Activated CD8-positive, alpha-beta memory T cell treated with anti-CD3 and anti-CD28 coated beads for 48 hours (primary cell): ENCODE measurements at places on chromosomes 7 and 10.

- DNase-seq = peak; percentile 79
Measured at GRCh38 chr10:6580279-6581029, 378 bp upstream of the PRKCQ start.

GRCh38 chr7:120933475-120933874, 17.1 kb upstream of the ING3 start:
- no peak for DNase-seq

DNA sequence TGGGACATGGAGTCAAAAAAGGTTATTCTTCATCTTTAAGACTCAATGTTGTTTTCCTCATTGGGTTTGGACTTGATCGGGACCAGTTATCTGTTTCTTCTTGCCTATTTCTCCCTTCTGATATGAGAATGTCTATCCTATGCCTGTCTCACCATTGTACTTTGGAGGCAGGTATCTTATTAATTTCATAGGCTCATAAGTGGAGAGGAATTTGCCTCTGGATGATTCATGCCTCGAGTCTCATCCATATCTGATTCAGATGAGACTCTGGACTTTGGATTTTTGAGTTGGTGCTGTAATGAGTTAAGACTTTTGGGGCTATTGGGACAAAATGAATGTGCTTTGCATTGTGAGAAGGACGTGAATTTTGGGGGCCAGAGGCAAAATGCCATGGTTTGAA, 36.2 kb upstream of the CCDC7 start:
- no peak for DNase-seq

DNA sequence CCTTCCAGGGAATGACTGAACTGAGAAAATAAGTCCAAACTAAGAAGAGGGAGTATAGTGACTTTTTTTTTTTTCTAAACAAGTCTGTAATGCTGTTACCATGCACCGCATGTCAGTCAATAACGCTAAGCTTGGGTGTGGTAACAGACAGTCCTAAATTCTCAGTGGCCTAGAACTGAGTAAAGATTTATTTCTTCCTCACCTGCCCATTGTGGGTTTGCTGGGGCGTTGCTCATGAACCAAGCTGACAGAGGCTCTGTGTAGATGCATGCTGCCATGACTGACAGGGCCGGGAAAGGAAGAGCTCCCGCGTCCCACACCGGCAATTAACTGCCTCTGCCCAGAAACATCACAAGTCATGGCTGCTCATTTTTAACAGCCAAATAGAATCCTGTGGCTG, 25.5 kb upstream of the PRKG1 start:
- DNase-seq = no peak

DNA sequence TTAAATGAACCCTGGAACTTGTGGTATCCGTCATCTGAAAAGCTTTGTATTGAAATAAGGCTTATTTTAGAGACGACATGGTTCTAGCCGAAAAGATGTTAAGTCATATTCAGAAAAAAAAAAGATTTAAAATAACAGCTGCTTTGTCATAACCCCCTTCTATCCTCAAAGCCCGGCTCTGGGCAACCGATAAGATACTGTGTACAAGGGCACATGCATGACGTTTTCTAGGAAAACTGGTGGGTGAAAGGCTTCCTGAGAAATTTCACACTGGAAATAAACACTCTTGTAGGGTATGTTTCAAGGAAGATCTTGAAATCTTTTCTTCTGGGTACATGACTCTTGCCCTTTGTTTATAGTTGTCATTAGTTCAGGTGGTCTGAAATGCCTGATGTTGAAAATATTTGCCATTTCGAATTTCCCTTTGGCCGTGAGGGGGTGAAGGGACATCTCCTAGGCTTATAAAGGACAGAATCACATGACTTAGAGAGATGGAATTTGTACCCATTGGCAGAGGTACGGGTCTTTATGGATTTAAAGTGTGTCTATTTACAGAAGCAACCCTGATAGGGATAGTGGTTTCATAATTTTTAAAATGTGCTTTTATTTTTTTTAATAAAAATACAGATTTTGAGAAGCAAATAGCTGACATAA, 232.5 kb downstream of the PTEN start:
- DNase-seq = no peak

DNA sequence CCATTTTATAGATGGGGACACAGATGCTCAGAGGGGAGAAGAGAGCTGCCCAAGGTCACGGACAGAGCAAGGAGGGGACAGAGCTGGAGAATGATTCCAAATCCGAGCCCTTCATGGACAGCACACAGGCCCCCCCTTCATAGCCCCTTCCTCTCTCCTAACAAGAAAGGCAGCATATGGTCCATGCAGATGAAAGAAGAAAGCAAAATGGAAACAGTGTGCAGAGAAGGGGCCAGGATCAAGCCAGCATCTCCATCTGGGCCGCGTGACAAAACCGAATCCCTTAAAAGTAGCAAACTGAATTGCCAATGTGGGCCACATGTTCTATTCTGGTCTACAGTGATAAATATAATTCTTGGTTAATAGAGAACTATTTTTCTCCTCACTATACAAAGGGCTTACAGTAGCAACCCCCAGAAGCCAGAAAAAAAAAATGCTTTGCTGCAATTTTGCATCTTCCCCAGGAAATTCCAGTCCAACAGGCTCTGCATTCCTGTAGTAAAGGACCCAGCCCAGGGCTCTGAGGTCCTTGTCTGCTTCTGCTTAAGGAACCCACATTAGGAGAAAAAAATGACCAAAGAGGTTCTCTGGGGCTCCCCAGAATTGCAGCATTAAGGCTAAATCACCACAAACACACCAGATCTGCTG, 7.8 kb downstream of the CPXM2 start:
- no peak for DNase-seq

GRCh38 chr7:133358708-133359107, 105.8 kb downstream of the EXOC4 start:
- no peak for DNase-seq

GRCh38 chr7:32881074-32881982, 10.2 kb downstream of the KBTBD2 start:
- no peak for DNase-seq

GRCh38 chr7:99837649-99838361, 10.0 kb downstream of the CYP3A43 start:
- no peak for DNase-seq

DNA sequence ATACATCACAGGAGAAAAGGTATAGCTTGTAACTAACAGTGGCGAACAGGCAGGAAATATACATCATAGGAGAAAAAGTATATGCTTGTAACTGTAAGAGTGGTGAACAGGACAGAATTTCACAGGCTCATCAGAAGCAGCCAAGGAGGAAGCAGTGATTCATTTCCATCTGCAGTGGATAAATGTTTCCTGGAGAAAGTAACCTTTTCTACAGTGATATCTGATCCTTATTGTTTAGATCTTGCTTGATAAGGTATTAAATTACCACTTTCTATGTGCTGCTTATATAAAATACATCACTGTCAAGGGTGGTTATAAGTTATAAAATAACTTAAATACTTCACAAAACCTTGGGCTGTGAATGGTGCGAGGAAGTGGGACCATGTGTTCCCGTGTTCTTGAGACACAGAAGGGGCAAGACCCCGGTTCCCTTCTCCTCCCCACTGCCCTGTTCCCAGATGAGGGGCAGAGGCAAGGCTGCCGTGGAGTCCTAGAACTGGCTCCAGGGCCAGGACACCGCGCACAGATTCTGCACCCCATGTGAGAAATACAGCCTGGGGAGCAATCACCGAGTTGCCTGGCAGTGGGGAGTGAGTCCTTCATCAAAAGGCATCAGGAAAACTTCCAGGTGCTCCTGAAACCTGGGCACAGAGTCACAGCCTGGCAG, 135.2 kb downstream of the DIP2C start:
- no peak for DNase-seq

GRCh38 chr7:36599645-36600313, 124.5 kb downstream of the AOAH start:
- DNase-seq = no peak

GRCh38 chr7:79709574-79710409, 256.3 kb upstream of the MAGI2 start:
- no peak for DNase-seq

GRCh38 chr10:79494871-79495705, 17.2 kb upstream of the EIF5AL1 start:
- DNase-seq = no peak

DNA sequence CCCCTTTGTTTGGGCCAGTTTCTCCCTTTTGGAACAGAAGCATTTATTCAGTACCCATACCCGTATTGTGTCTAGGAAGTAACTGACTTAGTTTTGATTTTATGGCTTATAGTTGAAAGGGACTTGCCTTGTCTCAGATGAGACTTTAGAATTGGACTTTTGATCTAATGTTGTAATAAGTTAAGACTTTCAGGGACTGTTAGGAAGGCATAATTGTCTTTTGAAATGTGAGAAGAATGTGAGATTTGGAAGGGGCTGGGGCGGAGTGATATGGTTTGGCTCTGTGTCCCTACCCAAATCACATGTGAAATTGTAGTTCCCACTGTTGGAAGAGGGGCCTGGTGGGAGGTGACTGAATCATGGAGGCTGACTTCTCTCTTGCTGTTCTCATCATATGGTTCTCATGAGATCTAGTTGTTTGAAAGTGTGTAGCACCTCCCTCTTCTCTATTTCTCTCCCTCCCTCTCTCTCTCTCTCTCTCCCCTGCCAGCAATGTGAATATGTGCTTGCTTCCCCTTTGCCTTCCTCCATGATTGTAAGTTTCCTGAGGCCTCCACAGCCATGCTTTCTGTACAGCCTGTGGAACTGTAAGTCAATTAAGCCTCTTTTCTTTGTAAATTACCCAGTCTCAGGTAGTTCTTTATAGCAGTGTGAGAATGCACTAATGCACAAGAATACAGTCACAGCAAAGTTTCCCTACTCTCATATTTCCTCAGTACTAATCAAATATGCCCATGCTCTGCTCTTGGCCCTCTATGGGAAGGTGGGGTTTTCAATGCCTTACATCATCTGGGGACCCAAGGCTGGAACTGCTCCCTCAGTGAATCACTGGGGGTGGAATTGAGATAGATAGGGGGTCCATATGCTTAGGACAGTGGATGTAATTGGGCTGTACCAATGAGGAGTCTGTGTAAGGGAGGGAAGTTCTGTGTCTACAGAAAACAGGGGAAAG, 17.2 kb upstream of the AKR1C1 start:
- no peak for DNase-seq

GRCh38 chr10:71623098-71623985, 96.2 kb downstream of the C10orf105 start:
- no peak for DNase-seq

DNA sequence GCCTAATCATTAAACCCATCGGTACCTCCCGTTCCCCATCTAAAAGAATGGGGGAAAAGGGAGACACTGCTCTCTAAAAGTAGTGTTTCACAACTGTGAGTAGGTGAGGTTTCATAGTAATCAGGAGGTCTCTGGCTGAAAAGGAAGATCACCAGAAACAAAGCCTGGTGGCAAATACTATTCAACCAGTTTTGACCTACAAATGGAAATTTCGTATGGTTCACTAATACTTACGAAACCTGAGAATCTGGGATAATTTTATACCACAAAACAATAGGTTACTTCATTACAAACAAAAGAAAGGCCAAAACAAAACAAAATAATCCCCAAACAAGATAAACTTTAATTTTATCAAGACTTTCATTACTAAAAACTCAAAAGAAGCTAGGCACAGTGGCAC, 28.4 kb upstream of the ANLN start:
- DNase-seq = no peak

GRCh38 chr10:26468700-26469099, 30.6 kb downstream of the APBB1IP start:
- DNase-seq = no peak

- no peak for DNase-seq
Measured at GRCh38 chr7:2096692-2097387, 135.9 kb downstream of the MAD1L1 start.

DNA sequence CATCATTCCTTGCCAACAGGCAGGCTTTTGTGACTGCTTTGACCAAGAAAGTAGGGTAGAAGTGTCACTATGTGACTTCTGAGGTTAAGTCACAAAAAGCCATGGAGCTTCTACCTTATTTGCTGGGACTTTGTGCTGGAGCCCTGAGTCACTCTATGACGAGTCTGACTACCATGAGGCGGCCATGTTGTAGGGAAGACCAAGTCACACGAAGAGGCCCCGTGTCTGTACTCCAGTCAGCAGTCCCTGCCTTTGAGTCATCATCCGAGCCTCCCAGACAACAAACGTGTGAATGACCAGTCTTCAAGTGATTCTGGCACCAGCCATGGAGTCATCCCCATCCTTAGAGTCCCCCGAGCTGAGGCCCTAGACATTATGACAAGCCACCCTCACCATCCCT, 3.5 kb upstream of the MYL10 start:
- no peak for DNase-seq

DNA sequence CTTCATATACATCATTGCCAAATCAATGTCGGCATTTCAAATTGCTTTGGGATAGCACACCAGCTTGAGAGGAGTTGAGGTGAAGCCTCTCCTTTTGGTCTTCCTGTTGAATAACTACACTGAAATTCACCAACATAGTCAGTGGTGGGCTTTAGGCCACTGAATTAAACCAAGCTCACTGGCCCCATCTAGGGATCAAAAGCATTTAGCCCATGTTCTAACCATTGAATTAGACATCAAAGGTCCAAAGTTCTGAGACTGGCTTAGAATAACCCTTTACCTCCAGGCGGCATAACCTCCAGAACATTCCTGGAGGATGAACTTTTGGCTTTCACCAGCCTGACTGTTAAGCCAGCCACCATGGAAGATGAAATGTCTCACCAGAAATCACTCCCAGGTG, 54.6 kb downstream of the BPGM start:
- DNase-seq = no peak

- no peak for DNase-seq
Measured at GRCh38 chr7:33666531-33666930, 238.8 kb upstream of the BMPER start.

GRCh38 chr7:21193895-21194294, 234.0 kb upstream of the SP4 start:
- DNase-seq = no peak

DNA sequence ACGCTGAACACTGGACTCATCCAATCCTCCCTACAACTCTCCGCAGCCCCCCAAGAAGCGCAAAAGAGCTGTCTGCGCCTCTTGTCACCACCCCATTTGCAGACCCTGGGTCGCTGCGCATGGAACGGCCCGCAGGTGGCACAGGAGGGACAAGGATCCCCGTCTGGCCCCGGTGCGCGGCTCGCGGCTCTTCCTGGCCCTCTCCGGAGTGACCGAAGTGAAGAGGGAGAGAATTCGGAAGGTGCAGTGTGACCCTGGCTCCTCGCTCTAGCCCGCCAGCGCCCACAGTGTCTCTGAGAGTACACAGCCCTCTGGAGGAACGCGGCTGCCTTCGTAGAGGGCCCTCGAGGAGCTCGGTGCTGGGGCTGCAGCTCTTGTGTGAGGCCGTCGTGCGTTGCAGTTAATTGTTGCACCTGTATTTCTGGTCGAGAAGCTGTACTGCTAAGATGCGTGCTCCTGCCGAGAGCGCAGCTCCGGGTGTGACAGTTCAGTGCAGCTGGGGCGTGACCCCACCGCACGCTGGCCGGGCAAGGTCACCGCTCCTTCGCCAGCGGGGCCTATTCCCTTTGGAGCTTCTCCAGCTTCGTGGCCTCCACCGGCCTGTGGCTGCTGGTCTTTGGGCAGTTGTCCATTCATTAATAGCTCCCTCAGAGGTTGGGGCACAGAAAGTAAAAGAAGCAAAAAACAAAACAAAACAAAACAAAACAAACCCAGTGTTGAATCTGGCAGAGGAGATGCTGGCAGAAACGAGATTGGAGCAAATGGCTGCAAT, 119.0 kb downstream of the SEC23IP start:
- no peak for DNase-seq
